Trophoblast cell (in vitro differentiated cells and primary cell): ENCODE measurements at places on chromosomes 5 and 9.

DNA sequence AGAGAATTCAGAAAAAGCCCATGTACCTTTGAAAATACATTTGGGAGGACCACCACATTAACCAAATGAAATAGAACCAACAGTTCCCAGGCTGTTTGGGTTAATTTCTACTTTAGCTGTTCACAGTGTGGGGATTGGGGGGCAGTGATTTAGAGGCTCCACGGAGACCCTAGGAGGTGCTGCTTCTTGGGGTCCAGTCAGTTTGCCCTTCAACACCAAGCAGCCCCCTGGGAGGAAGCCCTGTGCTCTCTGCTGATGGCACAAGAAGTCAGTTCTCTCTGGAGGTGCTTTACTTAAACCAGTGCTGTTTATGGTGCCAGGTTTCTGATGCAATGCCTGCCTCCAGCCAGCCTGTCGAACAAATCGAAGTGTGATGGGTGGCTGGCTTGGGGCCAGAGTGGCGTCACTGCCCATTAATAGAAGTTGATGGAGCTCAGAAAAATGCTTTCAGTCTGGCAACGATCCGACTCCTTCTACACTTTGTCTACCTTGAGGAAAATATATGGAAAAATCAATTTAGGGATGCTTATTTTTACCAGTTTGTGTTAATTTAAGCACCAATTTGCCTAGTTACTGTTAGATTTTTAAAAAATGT is 134.0 kb downstream of the SNX18 start:
- no peak for DNase-seq

GRCh38 chr5:80037366-80037765 is 2.2 kb downstream of the THBS4 start:
- DNase-seq = no peak

- DNase-seq = no peak
These were observed 151.6 kb upstream of the SLC30A5 start for GRCh38 chr5:68942169-68942568.

DNA sequence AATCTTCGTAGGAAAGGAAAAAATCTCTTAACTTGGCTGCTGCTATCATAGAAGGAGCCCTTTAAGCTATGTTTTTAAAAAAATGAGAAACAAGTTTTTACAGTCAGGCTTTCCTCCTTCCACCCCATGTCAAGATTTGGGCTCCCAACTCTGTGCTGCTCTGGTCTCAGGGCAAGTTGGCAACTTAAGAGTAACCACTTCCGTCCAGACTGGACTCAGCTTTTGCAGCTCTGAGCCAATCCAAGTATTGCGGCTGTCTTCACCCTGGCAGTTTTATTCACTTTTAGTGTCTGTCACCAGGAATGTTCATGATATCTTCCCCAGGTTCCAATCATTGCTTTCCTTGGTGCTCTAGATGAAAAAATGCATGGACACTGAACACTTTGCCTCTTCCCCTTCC is 115.9 kb upstream of the GAS1 start:
- no peak for DNase-seq

DNA sequence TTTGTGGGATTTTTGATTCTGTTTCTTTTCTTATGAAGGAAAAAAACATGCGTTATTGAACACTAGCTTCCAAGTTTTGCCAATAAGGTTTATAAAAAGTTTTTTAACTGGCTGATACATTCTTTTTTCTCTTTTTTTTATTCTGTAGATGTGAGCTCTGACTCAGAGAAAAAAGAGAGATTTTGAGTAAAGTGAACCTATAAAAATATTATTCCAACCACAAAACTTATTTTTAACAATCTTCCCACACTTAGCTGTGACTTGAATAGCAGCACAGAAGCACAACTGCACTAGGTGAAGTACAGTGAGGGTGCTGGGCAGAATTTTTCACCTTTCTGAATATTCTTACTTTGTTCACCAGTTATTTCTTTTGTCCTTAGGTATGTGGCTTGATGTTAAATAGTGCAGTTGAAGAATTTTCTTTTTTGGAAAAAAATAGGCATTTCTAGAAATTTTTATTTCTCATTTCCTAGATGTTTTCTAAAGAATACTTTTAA is 41.6 kb downstream of the CHSY3 start:
- no peak for DNase-seq

DNA sequence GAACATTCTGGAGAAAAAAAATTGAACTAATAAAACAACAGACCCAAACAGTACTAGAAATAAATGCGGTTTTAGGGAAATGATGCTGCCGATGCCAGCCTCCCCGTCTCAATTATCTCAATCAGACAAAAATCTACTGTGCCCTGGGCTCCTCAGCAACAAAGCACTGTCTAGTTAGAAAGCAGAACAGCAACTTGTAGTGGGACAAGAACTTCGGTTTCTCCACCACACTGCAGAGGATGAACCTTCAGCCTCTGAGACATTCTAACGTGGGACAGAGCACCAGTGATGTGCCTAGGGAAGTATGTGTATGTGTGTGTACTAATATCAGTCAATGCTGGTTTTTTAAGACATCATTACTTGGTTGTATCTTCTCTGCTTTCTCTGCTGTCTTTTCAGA is 11.1 kb upstream of the CAST start:
- DNase-seq = no peak

- DNase-seq = no peak
These were observed 33.7 kb downstream of the ZNF462 start for GRCh38 chr9:106896695-106897094.

DNA sequence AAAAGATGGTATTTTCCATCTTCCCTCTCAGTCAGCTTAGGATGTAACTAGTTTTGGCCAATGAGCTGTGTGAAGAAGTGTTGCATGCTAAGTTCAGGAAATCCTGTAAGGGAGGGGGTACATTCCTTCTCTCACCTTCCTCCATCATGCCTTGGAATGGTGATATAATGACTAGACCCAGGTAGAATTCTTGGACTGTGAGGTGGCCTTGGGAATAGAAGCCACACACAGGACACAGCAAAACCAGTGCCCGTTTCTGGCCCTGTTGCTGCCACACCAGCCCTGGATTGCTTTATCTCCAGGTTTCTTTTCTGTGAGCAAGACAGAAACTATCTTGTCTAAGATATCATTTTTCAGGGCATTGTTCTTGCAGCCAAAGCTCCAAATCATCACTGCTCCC is 10.5 kb upstream of the ZNF354A start:
- DNase-seq = peak; percentile 93

DNA sequence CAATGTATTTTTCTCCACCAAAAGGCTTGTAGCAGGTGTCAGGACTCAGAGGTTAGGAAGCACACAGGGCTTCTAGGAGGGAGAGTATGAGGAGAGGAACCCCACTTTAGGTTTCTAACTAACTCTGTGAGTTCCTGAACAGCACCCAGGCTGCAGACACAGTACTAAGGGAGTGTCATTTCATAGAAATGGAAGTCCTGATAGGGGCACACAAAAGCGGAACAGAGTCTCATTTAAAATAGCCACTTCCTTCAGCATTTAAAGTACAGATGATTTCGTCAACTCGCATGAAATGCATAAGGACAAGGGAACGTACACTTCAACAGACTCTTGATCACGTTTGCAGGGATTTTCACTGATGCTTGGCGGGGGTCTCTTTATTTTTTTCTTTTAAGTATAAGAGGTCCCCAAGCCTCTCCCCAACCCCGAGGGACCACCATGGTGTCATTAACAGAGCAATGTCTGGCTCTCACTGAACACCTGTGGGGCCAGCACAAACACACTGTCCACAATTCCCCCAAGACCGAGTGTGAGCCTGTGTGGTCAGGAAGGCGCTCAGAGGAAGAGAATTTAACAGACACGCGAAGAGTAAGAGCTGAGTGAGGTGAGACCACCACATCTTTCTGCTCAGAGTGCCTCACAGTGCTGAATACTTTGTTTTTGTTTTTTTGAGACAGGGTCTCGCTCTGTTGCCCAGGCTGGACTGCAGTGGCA is 82.3 kb downstream of the SECISBP2 start:
- no peak for DNase-seq

DNA sequence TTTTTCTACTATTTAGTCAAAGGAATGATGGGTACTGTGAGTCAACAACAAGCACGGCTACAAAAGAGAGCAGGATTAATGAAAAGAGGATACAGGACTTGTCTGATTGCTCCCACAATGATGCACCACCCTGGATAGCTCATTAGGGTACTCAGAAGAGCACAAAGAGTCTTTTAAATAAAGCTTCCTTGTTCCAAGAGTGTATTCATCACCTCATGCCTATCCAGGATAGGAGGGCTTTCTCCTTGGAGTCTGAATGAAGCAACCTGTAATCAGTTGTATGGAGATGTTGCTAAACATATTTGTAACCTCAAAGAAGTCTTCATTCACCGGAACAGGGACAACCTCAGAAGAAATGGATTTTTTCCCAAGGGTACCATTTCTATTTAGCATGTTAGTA is 219.5 kb upstream of the TMEM161B start:
- no peak for DNase-seq

DNA sequence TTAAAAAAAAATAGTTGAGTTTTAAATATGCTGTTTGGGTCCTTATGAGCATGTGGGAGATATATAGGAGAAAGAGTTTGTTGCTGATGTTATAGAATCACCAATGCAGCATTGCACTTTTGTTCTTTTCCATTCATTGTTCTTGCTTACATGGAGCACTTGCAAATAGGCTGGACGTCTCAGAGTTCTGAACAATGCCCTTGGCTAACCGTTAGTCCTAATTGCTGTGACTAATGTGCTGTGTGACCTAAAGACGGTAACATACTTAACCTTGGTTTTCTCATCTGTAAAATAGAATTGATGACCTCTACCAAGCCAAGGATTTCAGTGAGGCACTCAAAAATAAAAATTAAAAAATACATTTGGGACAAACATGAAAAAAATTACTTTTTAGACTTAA is 29.8 kb downstream of the PIK3R1 start:
- DNase-seq = peak; percentile 41

- no peak for DNase-seq
These were observed 197.8 kb downstream of the GLIS3 start for GRCh38 chr9:4102078-4102477.

- no peak for DNase-seq
These were observed 24.7 kb downstream of the TBC1D2 start for GRCh38 chr9:98230789-98231188.

DNA sequence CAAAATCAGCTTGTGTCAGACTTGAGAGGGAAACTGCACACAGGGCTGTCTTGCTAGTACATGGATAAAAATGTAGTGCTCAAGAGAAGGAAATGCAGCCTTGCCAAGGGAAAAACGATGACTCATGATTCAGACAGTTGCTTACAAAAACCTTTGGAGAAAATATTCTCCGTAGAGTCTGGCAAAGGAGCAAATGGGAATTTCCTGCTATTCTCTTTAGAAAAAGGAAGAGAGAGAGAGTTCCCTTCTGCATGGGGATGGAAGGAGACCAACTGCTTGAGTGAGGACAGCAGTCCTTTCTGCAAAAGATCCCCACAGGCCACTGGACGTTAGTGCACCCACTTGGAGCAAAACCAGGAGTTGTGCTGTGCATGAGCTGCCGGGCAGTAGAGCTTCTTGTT is 7.6 kb downstream of the IFNB1 start:
- peak; percentile 86 for DNase-seq

DNA sequence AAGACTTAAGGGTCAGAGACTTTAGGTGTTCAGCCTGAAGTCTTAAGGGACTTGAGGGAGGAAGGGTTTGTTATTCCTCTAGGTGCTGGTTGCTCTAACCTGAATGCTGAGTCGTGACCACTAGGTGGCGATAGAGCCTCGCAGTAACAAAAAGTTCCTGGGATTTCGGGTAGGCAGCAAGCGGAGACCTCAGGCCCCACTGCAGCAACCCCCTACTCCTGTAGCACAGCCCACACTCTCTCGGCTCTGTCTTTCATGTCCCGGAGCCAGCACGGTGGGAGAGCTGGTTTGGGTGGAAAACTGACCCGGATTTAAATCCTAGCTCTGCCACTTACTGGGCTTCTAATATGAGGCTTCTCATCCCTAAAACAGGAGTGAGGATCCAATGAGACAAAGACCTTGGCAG is 100.3 kb upstream of the PANK3 start:
- peak; percentile 86 for DNase-seq

DNA sequence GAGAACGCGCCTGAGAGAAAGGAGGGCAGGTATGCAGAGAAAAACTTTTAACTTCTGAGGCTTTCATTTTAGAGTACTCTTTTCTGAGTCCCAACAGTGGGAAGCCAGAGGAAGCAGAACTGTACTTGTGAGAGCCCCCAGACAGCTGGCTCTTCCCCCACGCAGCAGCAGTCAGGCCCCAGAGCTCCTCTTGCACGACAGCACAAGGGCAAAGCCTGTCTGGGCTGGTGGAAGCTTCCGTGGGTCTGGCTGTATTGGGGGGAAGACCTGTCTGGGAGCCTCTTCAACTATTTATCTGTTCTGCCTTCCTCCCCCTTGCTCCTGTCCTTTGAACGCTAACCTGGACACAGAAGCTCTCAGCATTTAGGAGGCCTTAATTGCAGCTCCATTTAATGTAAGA is 68.2 kb downstream of the THBS4 start:
- no peak for DNase-seq

- DNase-seq = no peak
These were observed 1.8 kb downstream of the POU4F3 start for GRCh38 chr5:146340260-146341081.

- DNase-seq = no peak
These were observed 24.4 kb downstream of the FEM1C start for GRCh38 chr5:115520191-115520590.

DNA sequence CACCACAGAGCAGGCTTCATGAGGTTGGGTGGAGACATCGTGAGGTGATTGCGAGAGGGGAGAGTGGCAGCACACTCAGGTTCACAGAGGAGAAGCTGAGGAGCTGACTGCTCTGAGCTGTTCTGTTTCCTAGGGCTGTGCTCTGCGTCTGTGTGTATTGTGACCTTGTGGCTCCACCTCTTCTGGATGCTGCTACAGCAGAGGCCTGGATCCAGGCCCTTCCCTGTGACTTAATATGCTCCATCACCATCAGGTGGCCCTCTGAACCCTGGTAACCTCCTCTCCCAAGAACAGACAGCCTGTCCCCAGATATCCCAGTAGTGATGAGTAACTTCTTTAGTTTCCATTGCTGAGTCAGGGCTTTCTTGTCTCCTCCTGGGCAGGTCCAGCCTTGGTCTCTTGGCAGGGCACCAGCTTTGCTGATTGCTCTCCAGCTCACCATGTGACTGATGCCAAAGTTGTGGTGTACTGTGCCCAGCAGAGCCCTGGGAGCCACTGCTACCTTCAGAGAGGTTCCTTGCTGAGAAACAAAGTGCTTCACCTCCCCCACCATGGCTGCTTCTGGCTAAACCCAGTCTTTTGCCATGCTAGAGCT is 212.8 kb upstream of the CHD1 start:
- no peak for DNase-seq
